Mammary microvascular endothelial cell (primary cell): ENCODE measurements at places on chromosomes 2 and 18. TPM values are rescaled to one million over a fixed set of nuclear protein-coding genes. Genes with fewer than 3 reads are reported as not detected.

SP5 gene
- 0.93 TPM in 1 of 2 replicates, not detected in the other for total RNA-seq

SLC19A3 gene
- not detected in 2 replicates for total RNA-seq

KCNJ13 gene
- total RNA-seq = not detected in 2 replicates

MC5R gene
- total RNA-seq = not detected in 2 replicates

CROCC2 gene
- not detected in 2 replicates for total RNA-seq

MEP1B gene
- total RNA-seq = not detected in 2 replicates

FBXO36 gene
- 2.3 and 2.6 TPM in 2 replicates for total RNA-seq
